ENCODE measurements at places on chromosomes 6 and 20. TPM values are rescaled to one million over a fixed set of nuclear protein-coding genes. Genes with fewer than 3 reads are reported as not detected.

Gene FRMD1
- total RNA-seq, result 0.28 TPM

Gene ANKRD66
- total RNA-seq, result not detected

Gene GLP1R
- 3.1 TPM for total RNA-seq

Gene TAF4
- total RNA-seq, result 12.3 TPM

Measured in heart right ventricle (tissue), 16 donors.